ENCODE measurements at places on chromosomes 1 and 21.

- no peak for DNase-seq
Observed at GRCh38 chr21:39121600-39122355, 61.5 kb downstream of the PSMG1 start.

DNA sequence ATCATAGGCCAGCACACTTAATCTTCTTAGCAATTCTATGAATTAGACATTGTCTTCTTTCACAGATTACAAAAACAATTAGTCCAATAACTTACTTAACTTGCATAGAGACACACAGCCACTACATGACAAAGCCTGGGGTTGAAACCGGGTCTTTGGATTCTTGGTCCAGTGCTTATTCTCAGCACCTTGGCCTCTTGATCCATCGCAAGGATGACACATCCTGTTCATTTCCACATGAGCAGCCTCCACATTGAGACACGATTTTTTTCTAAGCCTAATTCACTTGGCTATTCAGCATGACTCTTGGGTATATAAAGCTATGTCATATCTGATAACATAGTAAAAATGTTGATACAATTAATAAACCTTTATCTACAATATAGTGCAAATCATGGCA lies 221.0 kb upstream of the FOXD3 start:
- peak; percentile 26 for DNase-seq

DNA sequence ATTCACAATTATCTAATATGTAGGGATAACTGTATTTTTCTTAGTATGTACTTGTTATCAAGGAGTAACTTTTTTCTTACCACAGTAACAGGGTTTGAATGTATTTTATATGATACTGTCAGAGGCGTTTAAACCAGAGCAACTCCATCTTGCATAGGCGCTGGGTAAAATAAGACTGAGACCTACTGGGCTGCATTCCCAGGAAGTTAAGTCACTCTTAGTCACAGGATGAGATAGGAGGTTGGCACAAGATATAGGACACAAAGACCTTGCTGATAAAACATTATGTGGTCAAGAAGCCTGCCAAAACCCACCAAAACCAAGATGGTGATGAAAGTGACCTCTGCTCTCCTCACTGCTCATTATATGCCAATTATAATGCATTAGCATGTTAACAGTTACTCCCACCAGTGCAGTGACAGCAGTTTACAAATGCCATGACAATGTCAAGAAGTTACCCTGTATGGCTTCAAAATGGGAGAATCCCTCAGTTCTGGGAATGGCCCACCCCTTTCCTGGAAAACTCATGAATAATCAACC lies 64.8 kb downstream of the RPE65 start:
- DNase-seq = peak; percentile 68

DNA sequence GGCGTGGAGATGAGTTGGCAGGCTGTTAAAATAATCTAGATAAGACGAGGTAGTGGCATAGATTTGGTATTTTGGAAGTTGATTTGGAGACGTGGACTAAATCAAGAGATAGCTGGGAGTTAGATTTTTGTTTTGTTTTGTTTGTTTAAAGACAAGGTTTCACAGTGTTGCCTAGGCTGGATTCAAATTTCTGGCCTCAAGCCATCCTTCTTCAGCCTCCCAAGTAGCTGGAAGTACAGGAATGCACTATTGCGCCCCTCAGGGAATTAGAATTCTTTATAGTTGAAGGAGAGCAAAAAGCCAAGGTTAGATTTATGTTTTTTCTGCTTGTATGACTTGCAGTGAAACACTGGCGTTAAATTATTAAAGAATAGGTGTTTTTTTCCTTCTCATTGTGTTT lies 22.3 kb upstream of the SNRPE start:
- no peak for DNase-seq

Data from kidney glomerular epithelial cell (primary cell).